ENCODE measurements at places on chromosomes 12 and 14.

GRCh38 chr12:21296348-21296747 is 38.4 kb downstream of the SLCO1A2 start:
- no peak for DNase-seq

- DNase-seq = no peak
These were observed 59.1 kb downstream of the ESR2 start for GRCh38 chr14:64234877-64235651.

GRCh38 chr12:124032265-124032886 is 59.4 kb downstream of the ZNF664 start:
- DNase-seq = peak; percentile 23

DNA sequence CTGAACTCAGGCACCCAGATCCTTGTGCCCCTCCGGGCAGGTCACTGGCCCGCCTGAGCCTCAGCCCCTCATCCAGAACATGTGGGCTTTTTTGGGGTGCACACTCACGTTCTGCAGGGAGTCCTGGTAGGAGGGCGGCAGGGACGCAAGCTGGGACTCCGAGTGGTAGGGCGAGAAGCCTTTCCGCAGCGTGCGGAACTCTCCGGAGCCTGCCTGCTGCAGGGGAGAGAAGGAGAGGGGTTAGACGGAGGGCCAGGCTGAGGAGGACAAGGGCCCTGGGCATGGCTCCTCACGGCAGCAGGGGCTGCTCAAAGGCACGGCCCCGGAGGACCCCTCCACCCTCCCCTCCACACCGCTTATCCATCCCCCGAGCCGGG is 40.8 kb downstream of the CCNK start:
- DNase-seq = no peak

DNA sequence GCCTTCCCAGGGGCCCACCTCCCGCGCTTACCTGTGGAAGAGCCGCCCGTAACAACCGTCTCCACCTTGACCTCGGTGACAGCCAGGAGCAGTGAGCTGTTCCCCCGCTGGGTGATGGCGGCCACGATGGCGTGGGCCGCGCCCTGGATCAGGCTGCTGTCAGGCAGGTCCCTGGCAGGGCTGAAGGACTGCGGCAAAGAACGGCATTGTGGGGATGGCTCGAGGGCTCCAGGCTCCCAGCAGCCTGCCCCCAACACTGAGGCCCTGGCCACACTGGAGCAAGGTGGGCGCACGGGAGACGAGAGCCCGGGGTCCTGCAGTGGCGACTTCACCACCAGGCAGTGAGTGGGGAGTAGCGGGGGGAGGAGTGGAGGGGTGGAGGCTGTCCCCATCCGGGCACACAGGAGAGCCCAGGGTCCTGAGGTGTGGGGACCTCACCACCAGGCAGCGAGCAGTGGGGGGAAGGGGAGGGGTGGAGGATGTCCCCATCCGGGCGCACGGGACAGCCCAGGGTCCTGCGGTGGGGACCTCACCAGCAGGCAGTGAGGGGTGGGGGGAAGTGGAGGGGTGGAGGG is 25.0 kb downstream of the JAG2 start:
- no peak for DNase-seq

GRCh38 chr12:54975272-54975671 is 9.3 kb downstream of the TESPA1 start:
- no peak for DNase-seq

GRCh38 chr14:63759456-63759855 is 31.6 kb upstream of the SGPP1 start:
- DNase-seq = peak; percentile 62

DNA sequence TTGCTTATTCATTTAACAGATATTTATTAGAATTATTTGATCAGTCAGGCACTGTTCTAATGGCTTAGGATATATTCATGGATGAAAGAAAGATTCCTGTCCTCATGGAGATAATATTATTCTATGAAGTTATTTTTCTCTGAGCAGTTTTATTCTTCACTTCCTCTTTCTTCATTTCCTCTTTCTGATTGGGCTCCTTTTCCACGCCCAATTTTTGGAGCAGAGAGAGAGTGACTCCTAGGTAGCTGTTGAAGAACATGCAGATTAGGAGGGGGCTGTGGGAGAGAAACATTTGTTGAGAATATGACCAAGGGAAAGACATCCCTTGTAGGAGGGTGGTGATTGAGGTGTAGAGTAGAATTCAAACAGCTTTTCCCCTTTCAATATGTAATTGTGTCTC is 6.0 kb upstream of the YARS2 start:
- DNase-seq = no peak

GRCh38 chr12:5254703-5255102 is 177.2 kb upstream of the NTF3 start:
- no peak for DNase-seq

- DNase-seq = no peak
These were observed 136.1 kb upstream of the RAP1B start for GRCh38 chr12:68474467-68475204.

GRCh38 chr12:5345534-5345933 is 86.4 kb upstream of the NTF3 start:
- DNase-seq = no peak

GRCh38 chr14:34224221-34224620 is 237.8 kb downstream of the SPTSSA start:
- DNase-seq = no peak

DNA sequence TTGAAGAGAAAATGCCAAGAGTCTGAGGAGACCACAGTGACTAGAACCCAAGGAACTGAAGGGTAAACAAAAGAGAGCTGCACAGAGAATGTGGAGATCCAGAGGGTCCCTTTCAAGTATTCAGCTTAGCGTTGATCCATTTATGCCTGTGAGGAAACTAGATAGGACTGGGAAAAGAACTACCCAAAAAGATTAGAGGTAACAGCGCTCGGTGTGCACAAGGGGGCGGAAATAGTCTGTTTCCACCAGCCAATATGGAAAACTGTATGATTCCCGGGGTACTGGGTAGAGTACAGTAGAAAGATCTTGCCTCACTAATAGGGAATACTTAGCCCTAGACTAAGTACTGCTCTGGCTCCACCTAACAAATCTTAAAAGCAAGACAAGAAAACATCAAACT is 135.5 kb downstream of the DPF3 start:
- no peak for DNase-seq

GRCh38 chr12:46692606-46693005 is 133.2 kb downstream of the SLC38A4 start:
- no peak for DNase-seq

DNA sequence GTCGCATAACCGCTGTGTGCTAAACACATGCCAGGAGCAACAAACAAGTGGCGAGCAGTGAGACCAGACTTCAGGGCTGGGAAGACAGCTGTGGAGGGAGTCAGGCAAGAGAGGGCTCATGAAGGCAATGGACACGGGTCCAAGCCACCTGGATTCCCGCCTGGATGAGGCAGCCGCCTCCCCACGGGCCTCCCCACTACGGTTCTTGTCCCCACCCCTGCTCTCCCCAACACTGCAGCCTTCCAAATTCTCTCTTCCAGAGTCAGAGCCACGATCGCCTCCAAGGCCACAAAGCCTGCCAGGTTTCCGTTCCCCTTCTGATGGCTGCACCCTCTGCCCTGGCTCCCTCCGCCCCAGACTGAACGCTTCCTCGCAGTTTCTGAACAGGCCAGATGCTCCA is 36.1 kb upstream of the PIWIL1 start:
- DNase-seq = no peak

- DNase-seq = no peak
These were observed 172.4 kb upstream of the NTF3 start for GRCh38 chr12:5259523-5259922.

DNA sequence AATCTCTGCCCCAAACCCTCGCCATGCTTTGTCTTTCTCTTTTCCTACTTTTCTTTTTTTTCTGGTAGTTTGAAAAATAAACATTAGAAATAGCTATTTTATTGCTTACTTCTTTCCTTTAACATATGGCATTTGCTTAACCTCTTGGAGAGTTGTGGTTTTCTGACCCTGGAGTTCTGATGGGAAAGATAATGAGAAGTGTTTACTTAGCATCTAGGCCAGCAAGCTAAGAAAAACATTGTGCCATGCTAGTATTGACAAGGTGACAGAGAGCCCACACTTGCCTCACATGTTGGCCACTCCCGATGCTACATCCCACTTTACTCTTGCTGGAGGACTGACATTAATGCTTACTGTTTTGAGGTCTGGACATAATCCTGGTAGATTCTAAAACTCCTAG is 886.2 kb downstream of the DIO2 start:
- no peak for DNase-seq

DNA sequence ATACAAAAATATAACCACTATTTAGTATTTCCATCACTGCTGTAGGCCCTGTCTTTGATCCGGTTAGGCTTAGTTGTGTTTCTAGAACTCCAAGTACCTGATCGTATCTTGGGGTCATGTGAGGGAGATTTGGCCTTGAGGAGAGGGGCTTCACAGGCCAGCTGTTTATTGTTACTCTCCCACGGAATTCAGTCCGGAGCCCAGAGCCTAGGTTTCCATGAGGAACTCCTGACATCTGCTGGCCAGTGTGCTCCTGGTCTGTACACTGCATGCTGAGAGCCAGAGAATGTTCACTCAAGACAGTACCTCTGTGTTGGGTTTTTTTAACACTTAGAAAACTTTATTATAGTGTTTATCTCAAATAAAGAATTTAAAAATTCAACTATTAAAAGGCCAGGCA is 341.0 kb upstream of the TMEM132C start:
- no peak for DNase-seq

GRCh38 chr12:32776258-32776657 is 20.6 kb upstream of the YARS2 start:
- no peak for DNase-seq

DNA sequence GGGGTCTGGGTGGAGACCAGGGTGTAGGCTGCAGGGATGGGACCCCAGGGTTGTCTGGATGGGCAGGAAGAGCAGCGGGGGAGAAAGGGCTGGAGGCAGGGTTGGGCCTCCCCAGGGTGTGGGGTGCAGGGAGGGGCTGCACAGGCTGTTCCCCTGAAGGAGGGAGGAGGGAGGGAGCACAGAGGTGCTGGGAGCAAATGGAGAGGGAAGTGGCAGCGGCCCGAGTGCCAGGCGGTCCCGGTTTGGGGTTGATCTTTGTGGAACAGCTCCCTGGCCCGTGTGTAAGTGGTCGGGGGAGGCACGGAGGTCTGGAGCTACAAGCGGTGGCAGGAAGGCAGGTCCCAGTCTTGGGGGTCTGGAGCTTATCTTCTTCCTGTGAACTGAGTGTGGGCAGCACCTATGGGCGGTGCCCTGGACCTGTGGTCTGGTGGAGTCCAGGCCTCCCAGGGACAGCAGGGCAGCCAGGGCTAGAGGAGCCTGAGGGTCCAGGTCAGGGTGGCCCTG is 391.6 kb downstream of the TMEM121 start:
- no peak for DNase-seq

DNA sequence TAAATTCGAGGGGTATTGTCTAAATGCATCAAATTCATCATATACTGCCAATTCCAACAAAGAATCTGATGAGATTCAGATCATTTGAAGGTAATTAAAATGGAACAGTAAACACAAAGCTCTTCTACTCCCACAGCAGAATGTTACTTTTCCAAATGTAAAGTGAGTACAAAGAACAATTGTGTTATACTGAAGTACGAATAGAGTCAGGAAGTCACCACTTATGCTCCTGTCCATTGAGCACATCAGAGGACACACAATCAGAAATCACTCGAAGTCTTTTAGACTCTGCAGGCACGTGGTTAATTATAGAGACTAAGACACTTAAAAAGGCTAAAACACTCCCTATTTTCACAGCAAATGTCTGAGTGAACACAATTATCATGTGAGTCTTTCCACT is 388.5 kb upstream of the MIS18BP1 start:
- no peak for DNase-seq

DNA sequence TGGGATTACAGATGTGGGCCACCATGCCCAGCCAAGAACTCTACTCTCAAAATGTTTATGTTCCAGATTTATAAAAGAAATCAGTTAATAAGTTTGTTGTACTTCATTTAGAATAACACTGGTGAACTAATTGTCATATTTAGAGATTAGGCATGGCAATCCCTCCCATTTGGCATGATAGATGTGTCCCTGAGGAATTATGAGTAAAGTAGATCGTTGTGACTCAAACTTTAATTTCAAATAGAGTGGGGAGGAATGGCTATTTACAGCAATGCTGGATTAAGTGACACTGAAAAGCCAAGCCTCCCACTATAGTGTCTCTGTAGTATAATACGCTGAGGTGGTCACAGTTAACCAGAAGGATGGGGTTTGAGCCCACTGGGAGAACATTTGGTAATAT is 39.3 kb upstream of the RTRAF start:
- DNase-seq = no peak

DNA sequence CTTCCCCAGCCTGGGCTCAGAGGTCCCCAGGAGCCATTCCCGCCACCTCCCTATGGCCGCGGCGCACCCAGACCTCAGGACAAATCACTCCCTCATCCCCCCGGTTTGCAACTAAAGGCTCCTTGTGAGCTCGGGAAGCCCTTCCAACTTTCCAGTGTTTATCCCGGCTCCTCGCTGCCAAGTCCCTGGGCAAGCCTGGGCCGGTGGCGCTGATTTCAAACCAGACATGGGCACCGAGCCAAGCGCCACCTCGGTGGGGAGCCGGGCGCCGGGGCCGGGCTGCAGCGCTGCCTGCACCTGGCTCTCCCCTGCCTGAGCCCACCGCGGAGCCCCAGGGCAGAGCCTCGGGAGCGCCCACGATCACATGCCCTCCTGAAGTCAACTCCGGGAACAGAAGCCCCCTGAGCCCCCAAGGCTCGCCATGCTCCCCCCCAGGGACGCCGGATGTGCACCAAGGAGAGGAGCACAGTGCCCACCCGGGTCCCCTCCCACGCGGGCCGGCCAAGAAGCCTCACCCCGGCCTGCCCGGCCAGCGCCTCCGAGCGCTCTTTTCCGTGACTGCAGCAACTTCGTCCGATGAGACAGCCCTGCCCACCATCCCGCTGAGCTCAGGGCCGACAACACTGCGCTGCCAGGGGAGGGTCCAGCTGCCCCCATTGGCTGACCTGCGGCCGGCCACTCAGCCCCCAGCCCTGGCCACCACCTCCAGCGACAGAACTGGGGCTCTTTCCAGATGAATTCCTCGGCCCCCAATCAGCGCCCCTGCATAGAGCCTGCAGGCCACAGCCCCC is 50.0 kb downstream of the NCOR2 start:
- no peak for DNase-seq

GRCh38 chr14:96265383-96266095 is 9.5 kb downstream of the BDKRB1 start:
- no peak for DNase-seq

DNA sequence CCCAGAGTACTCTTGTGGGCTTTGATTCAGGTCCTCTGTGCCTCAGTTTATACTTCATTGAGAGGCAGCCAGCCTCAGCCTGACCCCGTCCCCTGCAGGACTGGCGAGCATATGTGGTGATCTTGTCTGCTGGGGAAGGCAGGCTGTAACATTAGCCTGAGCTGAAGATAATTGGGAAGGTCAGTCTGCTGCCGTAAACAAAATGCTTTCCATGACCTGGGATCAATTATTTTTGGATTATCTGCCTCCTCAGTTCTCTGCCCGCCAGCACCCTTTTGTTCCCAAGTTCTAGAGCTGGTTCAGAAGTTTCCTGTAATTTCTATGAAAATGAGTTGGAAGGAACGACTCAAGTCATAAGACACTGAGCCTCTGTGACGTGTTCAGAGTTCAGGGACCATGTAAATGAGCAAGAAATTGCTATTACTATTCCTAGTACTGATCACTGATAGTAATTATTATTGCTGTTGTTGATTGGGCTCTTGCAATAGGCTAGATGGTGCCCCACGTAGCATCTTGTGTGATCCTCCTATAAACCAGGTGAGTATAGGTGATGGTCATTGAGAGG is 4.5 kb downstream of the ORAI1 start:
- DNase-seq = no peak
